ENCODE measurements at places on chromosomes 12 and 14. TPM values are rescaled to one million over a fixed set of nuclear protein-coding genes. Genes with fewer than 3 reads are reported as not detected.
A peak's percentile ranks its signal among the peaks of the same experiment; 100 is the strongest.

DNA sequence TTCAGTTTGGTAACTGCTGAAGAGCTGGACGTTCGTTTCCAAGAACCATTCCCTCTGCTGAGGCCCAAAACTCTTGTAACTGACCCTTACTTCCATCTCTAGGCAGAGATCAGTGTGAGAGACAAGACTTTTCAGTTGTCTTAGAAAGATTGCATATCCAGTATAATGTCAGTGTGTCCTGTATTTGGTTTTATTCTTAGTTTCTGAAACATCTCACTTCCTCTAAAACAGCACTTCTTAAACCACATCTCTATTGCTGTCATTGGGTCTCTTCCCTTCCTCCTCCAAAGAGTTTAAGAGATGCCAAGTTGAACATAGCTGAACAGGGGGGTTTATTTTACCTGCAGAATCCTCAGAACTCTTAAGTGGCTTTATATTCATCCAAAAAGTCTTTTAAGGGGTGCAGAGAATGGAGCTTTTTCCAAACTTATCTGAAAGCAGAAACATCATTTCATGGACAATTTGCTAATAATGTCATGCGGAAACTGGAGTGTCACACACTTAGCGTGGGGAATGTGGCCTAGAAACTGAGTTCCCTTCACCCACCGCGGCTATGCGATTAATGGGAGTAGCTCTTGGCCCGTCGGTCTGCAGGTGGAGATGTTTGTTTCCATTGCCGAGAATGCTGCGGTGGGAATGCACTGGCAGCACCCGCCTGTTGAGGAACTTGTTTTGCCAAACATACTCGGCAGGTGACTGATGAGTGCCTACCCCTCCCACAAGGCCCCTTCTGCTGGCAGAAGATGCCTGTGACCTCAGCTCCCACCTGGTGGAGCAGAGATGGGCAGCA lies 148.2 kb downstream of the ADGRD1 start:
- DNase-seq: no peak

- no peak for DNase-seq
These were observed 92.7 kb upstream of the RESF1 start for GRCh38 chr12:31866523-31866922.

The OTOGL gene
- total RNA-seq: 0.41 TPM

DNA sequence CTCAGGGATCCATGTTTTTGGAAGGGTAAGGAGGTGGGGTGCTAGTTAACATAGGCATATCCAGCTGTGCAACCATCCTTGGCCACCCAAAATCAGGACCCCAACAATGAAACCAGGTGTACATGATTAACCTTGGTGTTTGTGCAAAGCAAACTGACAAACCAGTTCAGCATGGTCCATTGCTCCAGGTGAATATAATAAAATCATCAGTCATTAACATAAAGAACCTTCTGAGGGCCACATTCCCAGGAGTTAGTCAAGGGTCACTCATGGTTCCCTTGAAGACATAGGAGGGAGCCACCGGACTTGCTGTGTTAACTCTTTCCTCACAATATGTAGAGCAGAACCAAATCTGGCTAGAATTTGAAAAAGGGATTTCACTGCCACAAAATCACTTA lies 17.8 kb downstream of the SLC38A2 start:
- no peak for DNase-seq

DNA sequence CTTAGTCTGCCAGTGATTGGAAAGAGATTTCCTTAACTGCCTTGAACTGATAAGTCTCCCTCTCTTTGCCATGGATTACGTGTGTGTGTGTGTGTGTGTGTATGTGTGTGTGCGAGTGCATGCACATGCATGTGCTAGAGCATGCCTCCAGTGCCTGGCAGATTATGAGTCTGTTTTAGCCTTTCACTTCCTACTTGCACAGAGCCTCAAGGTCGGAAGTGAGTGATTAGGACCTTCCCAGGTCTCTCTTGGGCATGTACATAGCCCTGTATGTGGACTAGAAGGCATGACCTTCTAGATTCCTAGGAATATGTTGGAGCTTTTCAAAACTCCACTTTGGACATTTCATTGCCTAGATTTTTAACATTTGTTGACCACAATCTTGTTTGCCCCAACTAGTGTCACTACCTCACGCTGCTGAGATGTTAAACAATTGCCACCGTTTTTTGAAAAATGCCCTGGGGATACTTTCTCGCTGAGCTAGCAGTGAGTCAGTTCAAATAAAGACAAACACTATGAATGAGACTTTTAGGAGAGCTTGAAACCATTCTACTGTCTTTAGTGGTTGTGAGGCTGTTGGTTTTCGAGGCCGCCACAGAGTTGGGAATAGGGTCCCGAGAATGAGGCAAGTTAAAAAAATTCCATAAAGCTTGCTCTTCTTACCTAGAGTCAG lies 28.2 kb downstream of the KIAA0586 start:
- no peak for DNase-seq

- DNase-seq: peak; percentile 34
These were observed 31.1 kb upstream of the POC1B start for GRCh38 chr12:89556976-89557375.

The DEPDC4 gene
- total RNA-seq: 0.82 TPM

The PRR4 gene
- total RNA-seq: 19.3 TPM

The TSHR gene
- total RNA-seq: 1.7 TPM

DNA sequence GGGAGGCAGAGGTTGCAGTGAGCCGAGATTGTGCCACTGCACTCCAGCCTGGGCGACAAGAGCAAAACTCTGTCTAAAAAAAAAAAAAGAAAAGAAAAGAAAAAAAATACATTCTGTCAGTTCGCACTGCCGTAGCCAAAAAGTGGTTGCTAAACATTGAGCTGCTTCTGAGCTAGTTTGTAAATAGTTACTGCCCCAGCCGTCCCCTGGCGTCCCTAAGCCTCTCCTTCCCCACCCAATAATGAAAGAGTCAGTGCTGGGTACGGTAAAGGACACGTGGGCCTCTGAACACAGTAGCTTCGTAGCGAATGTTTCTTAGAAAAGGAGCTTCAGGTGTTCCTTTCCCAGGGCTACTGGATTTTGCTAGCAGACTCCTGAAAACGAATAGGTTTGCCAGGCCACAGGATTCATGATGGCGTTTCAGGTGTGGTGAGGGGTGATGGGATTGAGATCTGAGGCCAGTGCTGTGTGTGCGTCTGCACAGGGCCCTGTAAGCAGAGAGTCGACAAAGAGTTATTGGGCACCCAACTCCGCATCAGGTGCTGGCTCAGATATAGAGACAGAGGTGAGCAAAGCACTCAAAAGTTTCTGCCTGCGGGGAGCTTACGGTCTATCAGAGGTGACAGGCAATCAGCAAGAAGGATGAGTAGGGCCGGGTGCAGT lies 94.1 kb downstream of the LGMN start:
- no peak for DNase-seq

DNA sequence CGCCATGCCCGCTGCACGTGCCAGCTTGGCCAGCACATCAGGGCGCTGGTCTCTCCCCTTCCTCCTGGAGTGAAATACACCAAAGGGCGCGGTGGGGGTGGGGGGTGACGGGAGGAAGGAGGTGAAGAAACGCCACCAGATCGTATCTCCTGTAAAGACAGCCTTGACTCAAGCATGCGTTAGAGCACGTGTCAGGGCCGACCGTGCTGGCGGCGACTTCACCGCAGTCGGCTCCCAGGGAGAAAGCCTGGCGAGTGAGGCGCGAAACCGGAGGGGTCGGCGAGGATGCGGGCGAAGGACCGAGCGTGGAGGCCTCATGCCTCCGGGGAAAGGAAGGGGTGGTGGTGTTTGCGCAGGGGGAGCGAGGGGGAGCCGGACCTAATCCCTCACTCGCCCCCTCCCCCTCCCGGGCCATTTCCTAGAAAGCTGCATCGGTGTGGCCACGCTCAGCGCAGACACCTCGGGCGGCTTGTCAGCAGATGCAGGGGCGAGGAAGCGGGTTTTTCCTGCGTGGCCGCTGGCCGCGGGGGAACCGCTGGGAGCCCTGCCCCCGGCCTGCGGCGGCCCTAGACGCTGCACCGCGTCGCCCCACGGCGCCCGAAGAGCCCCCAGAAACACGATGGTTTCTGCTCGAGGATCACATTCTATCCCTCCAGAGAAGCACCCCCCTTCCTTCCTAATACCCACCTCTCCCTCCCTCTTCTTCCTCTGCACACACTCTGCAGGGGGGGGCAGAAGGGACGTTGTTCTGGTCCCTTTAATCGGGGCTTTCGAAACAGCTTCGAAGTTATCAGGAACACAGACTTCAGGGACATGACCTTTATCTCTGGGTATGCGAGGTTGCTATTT lies 914 bp upstream of the CCND2 start:
- peak; percentile 82 for DNase-seq

GRCh38 chr12:121279071-121279375 lies 17.5 kb downstream of the CAMKK2 start:
- DNase-seq: no peak

DNA sequence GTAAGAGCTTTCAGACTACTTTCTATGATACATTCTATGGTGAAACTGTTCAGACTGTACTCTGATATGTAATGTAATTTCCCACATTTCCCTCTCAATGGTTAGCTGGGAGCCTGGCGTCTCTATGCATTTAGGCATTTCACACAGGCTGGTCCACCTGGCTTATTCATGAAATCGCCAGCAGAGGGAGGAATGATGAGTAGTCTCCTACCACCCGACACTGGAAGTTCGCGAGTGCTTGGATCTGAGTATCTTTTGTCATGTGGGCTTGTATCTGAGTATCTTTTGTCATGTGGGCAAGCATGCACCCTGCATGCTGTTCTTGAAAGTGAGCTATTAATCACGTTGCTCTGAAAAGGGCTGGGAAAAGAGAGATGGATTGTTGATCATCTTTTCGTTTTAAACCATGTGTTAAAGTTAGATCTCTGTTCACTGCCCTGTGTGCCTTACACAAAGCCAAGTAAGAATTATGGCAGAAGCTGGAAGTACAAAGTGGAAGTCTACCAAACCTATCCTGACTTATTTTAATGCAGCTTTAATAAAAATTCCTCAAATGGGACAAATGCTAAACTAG lies 235.0 kb downstream of the ATP23 start:
- DNase-seq: peak; percentile 24

DNA sequence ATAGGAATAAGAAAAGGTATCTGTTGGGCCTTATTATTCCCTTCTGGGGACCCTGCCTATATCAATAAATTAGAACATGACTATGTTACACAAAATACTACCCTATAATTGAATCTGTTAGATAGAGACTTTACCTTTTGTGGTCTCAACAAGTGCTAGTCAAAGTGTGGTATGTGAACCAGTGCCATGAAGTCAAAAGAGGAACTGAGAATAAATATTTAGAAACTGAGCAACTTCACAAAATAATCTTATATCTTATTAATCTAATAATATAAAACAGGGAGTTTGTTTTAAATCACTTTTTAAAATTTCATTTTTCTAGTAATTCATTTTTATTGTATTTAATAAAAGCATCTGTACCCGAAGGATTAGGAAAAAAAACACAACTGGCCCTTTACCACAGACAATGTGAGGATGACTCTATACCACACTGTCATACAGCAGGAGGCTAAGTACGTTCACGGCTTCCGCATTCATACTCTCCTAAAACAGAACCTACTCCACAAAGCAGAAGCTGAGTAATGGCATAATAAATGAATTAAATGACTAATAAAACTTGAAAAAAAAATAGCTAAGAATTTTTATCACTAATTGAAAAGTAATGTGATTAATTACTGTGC lies 42.1 kb downstream of the SEC23A start:
- no peak for DNase-seq

DNA sequence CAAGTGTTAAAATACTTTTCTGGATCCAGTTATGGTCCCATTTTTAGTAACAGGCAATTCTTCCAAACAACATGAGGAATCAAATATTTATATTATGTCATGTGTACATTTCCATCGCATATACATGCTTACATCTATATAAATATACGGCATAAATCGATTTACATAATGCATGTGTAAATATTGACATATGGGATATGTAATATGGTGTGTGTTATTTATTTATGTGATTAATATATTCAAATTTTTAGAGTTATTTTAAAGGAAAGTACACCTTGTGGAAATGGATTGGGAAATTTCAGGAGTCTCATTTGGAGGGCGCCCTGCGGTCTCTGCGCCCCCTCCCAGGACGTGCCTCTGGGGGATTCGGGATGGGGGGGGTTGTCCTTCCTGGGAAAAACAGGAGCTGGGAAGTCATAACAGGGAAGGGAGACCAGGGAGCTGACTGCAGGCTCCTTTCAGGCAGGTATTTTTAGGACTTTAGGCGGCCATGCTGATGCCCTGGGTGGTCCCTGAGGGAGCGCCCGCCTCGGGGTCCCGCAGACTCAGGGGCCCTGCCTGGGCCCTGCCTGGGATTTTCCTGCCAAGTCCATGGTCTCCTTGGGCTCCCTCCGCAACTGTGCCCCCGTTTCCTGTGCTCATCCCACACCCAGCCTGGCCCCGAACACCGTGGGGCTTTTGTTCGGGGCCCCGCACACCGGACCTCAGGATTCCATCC lies 82.7 kb upstream of the SFSWAP start:
- no peak for DNase-seq

GRCh38 chr12:97650242-97650641 lies 187.6 kb downstream of the RMST start:
- DNase-seq: no peak

DNA sequence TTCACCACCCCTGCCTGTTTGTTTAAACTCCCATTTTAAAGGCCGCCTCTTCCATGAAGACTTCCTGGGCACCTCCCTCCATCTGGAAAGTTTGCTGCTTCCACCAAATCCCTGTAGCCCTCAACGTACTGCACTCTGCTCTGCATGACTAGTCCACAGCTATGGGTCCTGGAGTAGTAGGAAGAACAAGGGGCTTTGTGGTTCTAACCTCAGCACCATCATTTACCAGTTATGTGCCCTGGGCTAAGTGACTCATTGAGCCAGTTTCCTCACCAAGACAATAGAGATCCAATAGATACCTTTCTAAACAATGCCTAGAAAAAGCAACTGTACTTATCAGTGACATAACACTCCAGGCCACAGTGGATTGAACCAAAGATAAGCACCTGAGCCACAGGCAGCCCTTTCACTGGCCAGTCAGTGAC lies 8.5 kb upstream of the LTBP2 start:
- no peak for DNase-seq

DNA sequence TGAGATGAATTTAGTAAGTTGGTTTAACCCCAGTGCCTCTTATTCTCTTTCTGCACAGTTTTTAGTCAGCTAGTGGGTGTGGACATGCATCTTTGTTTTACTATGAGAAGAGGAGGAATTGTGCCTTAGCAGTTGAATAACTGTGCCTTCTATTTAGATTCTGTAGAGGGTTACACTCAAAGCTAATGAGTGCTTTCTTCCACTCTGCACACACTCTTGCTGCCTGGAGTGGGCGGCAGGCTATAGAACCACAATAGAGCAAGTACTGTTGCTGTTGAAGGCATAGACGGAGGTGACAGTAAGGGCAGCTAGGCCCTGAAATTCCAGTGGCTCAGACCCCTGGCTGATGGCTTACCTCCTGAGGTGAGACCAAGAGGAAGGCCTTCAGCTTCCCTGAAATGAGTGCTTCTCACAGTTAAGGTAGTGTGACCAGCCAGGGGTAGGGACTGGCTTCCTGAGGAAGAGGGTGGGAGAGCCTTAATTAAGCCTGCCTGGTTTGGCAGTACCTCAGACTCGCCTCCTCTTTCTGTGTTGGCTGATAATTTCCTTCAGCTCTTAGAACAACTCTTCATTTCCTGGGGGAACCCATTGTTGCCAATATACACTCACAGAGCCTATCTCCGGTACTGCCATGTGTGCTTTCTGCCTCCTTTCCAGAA lies 24.7 kb downstream of the SUSD6 start:
- DNase-seq: no peak

The PPM1H gene
- 4.5 TPM for total RNA-seq

- DNase-seq: no peak
These were observed 460.1 kb downstream of the NAV3 start for GRCh38 chr12:78290606-78291345.

All from tongue (tissue), 3 donors.